ENCODE measurements at places on chromosomes 6 and 20. TPM values are rescaled to one million over a fixed set of nuclear protein-coding genes. Genes with fewer than 3 reads are reported as not detected.
A peak's percentile ranks its signal among the peaks of the same experiment; 100 is the strongest.

DNA sequence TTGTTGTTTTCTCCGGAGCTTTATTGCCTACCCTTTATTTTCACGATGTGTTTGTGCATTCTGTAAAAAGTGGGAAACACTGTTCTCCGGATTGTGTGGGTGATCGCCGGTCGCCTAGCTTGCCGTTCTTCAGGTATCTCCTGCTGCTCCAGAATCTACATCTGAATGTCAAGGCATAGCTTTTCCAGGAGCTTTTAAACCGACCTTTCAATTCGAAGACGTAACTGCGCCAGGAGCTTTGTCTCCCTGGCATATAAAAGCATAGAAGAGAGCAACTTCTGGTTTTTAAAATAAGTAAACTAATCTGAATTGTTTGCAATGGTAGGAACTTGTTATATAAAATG, 96.0 kb downstream of the HFE start:
- no peak for DNase-seq

DNA sequence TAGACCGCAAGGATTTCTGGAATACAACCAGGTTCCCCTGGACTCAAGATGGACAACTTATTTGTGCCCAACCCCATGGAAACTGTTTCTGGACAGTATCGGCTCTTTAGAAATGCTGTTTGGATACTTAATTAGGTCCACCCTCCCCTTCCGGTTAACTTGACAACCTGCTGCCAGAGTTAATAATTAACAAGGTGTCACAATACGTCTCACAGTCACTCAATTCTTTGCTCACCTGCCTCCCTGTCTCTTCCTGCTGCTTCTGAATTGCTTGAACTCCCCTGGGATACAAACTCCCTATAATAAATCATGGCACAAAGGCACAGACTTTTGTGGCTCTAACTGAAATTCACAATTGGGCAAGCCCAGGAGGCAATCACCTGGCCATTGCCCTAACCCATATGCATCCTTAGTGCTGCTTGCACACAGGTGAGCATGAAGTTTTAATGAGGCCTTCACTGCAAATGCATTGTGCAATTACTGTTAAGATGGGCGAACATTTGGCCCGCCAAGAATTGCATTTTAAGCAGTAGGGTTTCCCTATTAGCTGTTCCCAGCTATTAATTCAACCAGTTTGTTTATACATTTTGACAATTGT, 504.4 kb upstream of the NOX3 start:
- no peak for DNase-seq

DNA sequence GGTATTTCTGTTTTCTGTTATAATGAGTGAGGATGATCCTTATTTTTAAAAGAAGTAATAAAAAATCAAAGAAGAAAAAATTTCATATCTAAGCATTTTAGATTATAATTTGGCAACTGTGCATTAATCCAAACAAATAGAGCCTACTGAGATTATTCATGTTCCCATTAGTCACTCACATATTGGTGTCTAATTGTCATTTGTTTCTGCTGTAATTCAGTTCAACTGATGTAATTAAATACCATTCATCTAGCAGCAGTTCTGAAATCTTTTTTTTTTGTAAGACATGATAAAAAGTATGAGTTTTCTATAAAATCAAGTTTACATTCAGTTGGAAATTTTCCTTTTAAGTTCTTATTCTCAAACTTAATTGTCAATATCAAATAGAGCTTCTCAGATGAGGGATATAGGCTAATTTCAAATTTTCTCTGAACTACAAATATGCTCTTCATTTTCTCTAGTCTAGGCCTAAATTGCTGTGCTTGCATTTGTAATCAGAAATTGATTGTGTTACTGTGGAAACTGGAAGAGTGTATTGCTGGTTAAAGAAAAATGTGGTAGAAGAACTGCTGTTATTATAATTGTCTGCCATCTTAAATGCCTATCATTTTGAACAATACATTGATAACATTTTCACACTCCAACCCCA, 23.6 kb downstream of the PACRG start:
- no peak for DNase-seq

GRCh38 chr6:127737009-127737486, 160.1 kb downstream of the C6orf58 start:
- DNase-seq = peak; percentile 17

DNA sequence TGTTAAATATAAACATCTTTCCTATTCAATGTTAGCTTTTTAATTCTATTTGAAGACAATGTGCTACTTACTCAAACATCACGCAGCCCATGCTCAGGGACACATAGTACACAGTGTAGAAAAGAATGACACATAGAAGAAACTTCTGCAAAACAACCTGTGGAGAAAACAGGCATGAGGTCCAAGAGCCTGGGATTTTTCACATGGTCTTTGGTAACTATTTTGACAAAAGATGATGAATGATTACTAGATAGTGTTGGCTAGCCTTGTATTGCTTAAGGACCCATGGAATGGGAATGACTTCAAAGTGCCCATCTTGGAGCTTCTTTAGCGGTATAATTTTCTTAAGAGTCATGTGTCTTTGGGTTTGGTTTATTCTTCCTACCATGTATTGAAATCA, 15.4 kb downstream of the TMEM244 start:
- no peak for DNase-seq

Gene C20orf144
- total RNA-seq = not detected

Gene MATN4
- total RNA-seq = 5.6 TPM

Gene CPNE5
- total RNA-seq = 11.5 TPM

Gene SNAP25
- total RNA-seq = 5.3 TPM

Gene ID4
- total RNA-seq = 73.5 TPM

Gene DPPA5
- total RNA-seq = not detected
